ENCODE measurements at places on chromosomes 1 and 21.

DNA sequence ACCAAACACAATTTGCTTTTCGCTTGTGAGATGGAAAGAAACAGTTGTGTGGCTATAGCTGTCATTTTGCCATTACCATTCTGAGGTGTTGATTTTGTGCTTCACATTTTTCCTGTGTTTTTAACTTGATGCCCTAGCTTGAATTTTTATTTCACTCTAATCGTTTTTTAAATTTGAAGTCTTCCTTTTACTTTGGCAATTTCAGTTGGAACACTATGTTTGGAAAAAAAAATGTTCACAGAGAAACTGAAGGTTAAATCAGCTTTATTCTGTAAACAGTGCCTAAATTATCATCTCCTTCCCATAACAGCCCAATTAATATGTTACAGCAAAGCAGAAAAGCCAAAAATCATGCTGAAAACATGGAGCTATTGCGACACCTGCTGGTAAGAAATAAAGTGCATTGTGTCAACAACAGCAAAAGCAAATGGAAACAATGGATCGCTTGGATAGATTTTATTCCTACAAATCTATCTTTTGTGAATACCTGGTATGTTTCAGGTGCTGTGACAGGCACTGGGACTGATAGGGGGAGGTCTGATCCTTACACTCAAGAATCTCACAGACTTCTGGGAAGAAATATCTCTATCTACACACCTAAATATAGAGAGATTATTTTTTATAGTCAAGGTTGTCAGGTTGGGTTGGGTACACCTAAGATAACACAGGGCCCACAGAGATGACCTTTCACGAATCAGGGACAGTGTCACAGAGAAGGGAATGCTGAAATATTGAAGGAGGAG is 16.2 kb upstream of the ERICH3 start:
- peak; percentile 7 for DNase-seq

DNA sequence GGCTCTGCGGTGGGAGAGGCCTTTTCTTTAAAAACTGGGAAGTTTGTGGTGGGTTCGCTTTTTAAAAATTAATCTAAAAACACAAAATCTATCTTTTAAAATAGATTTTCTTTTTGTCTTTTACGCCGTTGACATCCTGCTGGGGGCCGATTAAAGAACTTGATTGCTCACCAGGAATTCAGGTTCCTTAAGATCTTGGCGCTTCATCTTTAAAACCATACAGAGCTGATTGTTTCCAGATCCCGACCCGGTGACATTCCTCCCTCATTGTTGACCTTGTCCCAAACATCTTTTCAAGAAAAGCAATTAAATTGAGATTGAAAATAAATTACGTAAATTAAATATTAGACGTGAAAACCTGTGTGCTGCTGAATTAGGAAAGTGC is 546 bp upstream of the ZNF697 start:
- no peak for DNase-seq

- peak; percentile 27 for DNase-seq
These were observed 4.2 kb downstream of the ADCY10 start for GRCh38 chr1:167909691-167910180.

GRCh38 chr1:65063025-65063424 is 85.0 kb upstream of the AK4 start:
- DNase-seq: no peak

GRCh38 chr1:30675761-30676160 is 47.6 kb downstream of the MATN1 start:
- peak; percentile 27 for DNase-seq

DNA sequence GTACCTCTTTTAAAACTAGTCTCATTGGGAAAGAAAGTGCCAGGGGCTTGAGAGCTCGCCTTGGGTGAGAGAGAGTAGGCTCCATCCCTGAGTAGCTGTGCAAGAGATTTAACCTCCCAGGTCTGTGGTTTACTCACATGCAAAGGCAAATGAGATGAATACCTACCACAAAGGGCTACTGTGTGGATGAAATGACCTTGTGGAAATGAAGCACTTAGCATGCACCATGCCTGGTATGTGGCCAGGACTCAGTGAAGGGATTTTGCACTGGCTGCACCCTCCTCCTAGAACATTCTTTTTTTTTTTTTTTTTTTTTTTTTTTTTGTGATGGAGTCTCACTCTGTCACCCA is 120.3 kb downstream of the PROX1 start:
- no peak for DNase-seq

DNA sequence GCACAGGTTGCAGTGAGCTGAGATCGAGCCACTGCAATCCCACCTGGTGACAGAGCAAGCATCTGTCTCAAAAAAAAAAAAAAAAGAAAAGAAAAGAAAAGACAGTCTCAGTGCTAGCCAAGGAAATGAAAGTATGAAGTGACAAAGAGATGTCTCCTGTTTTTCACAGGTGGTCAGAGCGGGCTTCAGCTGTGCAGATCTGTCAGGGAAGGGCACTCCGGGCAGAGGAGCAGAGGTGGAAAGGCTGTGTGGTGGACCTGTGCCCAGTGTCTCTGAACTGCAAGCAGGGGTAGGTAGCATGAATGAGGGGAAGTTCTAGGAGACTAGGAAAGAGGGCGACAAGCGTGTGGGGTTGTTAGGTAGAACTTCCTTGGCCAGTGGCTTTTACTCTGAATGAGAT is 67.5 kb downstream of the CD247 start:
- DNase-seq: no peak

GRCh38 chr1:51941528-51941927 is 49.0 kb downstream of the RAB3B start:
- no peak for DNase-seq

- no peak for DNase-seq
These were observed 87.8 kb downstream of the PTPN14 start for GRCh38 chr1:214463596-214463995.

- no peak for DNase-seq
These were observed 7.7 kb upstream of the PAFAH2 start for GRCh38 chr1:26005434-26006105.

Measured in A172 (cell line).